AG04449 (cell line): ENCODE measurements at places on chromosomes 2 and 18.
A peak's percentile ranks its signal among the peaks of the same experiment; 100 is the strongest.

GRCh38 chr2:109139002-109139401 lies 10.0 kb downstream of the SH3RF3 start:
- no peak for DNase-seq

GRCh38 chr18:427005-427404 lies 73.5 kb downstream of the COLEC12 start:
- DNase-seq: no peak

DNA sequence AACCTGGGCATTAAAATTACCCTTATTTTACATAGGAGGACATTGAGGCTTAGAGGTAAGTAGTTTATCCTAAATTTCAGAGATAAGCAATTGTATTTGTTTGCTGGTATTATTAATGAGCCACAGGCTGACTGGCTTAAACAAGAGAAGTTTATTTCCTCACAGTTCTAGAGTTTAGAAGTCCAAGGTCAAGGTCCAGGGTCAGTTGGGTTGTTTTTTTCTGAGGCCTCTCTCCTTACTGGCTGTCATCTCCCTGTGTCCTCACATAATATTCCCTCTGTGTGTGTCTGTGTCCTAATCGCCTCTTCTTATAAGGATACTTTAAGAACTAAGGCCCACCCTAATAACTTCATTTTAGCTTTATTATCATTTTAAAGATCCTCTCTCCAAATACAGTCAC lies 294.9 kb upstream of the ATP5MC3 start:
- no peak for DNase-seq

DNA sequence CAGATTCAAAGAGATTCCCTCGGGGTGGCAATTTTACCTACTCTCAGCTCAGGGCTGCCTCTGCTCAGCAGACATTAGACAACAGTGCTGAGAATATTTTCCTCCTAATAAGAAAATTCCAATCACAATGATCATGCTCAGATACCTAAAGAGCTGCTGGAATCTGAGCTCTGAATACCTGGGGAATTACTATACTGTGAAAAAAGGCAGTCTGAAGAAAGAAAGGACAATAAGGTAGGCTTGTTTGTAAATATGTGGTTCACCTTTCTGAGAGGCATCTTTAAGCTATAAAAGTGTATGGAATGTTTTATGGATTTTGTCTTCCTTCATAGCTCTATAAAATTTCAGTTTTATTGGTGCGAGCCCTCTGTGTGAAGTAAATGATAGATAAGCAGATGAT lies 34.2 kb upstream of the FAM98A start:
- DNase-seq: no peak

DNA sequence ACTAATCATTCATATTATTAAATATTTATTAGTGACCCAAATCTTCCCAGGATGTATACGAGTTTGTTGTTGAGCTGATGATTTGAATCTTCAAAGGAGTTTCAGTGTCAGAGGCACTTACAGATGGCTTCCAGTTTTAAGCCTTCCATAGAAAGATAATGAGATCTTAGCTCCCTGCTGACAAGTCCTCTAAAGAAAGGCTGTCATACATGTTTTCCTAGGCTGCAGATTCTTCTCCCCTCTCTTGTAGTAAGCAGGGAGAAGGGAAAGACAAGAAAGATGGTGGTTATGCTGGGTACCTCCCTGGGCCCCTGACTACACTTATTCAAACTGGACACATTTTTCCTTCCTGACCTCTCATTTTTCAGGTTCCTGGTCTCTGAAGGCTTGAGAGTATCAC lies 8.1 kb upstream of the GAREM1 start:
- DNase-seq: no peak

- DNase-seq: no peak
Observed at GRCh38 chr2:158501301-158501700, 44.5 kb downstream of the PKP4 start.

DNA sequence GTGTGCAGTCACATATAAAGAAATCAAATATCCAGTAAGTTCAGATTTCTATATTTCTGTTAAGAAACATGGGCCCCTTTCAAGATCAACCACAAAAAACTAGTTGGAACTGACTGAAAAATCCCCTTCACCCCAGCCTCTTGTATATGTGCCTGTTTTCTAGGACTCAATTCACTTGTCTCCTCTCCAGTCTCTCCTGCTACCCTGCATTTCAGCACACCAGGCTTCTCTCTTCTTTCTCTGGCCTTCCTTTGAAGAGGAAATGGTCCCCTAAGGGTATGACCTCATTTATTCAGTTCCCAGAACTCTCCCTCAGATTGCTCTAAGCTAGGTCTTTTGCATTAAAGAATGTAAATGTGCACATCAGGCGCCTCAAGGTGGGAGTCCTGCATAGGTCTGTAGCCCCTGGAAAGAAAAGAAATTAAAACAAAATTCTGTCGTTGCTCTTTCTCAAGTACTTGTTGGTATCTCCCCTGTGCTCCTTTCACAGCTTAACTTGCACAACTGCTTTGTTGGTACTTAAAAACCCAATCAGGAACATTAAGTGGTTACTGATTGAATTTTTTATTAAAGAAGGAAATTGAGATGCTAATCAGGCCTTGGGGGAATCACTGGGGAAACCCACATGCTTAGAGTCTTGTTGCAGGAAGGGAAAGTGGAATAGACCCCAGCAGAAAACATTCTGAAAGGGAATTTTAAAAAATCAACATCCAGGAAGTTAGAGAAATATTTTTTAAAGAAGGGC lies 278.4 kb downstream of the AGPS start:
- DNase-seq: no peak

DNA sequence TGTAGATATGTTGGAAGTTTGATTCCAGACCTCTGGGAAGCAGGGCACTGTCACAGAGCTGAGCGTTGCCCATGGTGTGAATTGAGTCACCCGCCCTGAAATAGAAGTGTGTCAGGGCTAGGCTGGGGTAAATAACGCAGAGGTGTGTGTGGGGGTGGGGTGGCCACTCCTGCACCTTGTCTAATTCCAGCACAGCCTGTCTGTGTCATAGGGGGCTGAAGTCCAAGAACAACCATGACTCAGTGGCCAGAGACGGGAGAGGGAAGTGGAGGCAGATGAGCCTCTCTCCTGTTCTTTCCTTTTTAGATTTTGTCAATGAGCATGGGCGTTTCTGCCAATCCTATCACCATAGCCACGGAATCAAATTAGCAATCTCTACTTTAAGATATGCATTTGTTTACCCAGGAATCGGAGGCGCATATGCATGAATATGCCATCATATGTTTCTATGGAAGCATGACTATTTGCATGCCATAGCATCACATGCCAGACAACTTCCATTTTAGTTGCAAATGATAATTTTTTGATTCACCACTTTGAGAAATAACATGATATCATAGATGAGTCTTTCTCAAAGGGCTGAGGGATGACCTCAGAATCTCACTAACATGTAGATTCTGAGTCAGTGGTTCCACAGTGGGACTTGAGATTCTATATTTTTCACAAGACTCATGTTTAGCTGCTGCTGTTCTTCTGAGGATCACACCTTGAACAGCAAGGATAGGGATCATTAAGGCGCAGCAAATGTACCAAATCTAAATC lies 852.9 kb downstream of the DCDC2C start:
- DNase-seq: no peak

DNA sequence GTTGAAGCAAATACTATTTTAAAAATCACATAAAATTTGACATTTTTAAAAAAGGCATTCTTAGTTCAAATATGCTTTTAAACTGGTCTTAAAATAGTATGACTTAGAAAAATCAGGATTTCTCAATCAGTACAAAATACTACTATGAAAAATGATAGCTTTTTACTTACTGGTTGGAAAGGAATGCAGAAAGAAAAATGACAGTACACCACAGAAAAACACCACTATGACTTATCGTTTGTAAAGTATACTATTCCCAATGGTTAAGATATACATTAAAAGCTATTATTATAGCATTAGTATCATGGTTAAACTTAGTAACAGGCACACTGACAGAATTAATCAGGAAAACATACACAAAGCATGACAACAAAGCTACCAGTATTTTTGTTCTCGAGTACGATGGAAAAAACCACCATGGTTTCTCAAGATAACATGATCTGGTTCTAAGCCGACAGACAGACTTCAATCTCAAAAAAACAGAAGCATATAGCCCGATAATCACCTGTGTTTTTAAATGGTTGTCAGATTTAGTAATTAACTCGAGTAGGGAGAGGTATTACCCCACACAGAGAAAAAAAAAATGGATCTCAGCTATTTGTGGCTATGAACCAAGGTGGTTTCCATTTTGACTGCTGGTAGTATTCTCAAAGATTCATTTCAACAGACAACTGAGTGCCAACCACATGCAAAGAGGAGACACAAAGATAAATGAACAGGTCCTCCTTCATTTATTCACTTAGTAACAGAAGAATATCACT lies 39.1 kb downstream of the CUL3 start:
- DNase-seq: peak; percentile 51

DNA sequence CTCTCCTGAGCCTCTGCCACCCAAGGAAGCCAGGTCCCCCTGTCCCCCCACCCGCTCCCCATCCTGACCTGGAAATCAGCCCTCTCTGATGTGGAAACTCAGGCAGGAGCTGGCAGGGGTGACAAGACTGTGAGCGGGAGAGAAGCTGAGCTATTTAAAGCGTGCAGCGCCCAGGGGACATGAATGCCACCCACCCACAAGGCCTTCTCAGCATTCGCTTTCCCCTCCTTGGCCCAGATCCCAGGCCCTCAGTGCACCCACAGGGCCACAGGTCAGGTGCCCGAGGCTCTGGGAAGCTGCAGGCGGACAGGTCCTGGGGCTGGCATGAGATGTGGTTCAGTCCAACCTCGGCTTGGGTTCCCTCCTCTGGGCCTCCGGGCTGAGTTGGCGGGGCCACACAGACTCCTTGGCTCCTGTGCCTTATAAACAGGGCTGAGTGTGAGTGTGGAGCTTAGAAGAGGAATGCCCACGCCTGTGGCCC lies 168.3 kb downstream of the SMAD7 start:
- no peak for DNase-seq

GRCh38 chr2:86229221-86229620 lies 30.0 kb downstream of the MRPL35 start:
- DNase-seq: no peak

DNA sequence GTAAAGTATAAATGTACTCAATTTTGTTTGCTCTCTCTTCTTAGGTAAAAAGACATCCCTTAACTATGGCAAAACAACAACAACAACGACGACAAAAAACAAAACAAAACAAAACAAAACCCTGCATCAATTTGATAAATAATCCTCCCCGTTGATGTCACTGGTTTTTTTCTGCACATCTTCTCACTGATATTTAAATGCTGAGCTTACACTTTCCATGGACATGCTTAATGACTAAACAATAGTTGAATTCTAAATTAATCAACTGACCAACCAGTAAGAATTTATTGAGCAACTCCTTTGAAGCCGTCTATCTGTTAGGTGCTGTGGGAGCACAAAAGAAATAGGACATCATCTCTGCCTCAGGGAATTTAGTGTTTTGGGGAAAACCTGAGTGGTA lies 20.2 kb upstream of the POLE4 start:
- no peak for DNase-seq
